ENCODE measurements at places on chromosomes 1 and 21. TPM values are rescaled to one million over a fixed set of nuclear protein-coding genes. Genes with fewer than 3 reads are reported as not detected.

GLMP gene
- 43.5 TPM for total RNA-seq

NPR1 gene
- 1.2 TPM for total RNA-seq

CD1B gene
- total RNA-seq = not detected

PPIAL4G gene
- total RNA-seq = not detected

EFHD2 gene
- 248 TPM for total RNA-seq

CFAP298 gene
- total RNA-seq = 35.2 TPM

ATP6V1G3 gene
- not detected for total RNA-seq

OPRD1 gene
- total RNA-seq = 0.14 TPM

COL24A1 gene
- total RNA-seq = not detected

LRRC39 gene
- total RNA-seq = 0.05 TPM

RPE65 gene
- not detected for total RNA-seq

RPL22 gene
- total RNA-seq = 335 TPM

AZIN2 gene
- 0.60 TPM for total RNA-seq

Measured in A549 treated with RU486 at 1 μM for 4 hours (cell line).